T-helper 22 cell (primary cell): ENCODE measurements at places on chromosomes 5 and 9.
A peak's percentile ranks its signal among the peaks of the same experiment; 100 is the strongest.

DNA sequence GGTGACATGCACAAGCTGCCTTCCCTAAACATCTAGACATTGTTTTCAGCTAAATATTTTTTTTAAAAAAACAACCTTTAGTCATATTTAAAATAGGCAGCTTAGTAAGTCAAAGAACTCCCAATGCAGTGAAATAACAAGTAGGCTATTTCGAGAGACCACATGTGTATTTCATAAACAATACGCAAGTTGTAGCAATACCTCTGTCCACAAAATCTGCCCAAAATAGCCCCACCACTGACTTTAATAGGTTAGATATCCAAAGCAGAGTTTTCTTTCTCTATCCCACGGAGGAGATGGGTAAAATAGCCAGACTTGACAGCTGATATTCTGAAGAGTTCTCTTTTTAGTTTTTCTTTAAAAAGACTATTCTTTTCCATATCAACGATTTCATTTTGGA, 1.2 kb downstream of the SLC24A2 start:
- DNase-seq, result no peak

GRCh38 chr5:147093138-147093537, 141.7 kb upstream of the STK32A start:
- no peak for DNase-seq

DNA sequence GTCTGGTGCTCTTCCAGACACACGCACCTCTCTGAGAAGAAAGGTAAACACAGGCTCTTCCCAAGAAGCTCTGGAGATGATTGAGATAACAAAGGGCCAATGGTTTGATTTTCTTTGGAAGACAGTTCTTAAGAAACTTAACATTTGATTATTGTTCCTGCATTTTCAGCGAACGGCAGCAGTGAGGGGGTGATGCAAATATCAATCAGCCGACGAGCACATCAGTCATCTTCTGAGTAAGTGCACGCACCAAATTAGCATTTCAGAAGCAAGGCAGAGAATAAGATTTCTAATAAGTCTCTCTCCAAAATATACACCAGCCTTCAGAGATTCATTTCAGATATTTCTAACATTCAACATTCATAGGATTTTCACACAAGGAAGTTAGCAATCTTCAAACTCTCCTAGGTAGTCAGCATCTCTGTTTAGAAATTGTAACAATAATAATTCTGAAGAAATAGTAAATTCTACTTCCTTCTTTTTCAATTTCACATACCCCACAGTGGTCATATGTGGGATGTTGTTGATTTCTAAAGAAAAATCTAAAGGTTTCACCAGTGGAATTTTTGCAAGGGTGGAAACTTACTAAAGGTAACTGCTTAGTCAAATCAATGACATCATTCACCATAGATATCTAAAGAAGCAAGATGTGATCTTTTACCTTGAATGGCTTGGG, 250.3 kb downstream of the SEC61B start:
- DNase-seq, result no peak

GRCh38 chr5:130995254-130995515, 169.9 kb downstream of the HINT1 start:
- DNase-seq, result no peak

- DNase-seq, result no peak
Observed at GRCh38 chr9:84325347-84325973, 15.1 kb downstream of the SLC28A3 start.

DNA sequence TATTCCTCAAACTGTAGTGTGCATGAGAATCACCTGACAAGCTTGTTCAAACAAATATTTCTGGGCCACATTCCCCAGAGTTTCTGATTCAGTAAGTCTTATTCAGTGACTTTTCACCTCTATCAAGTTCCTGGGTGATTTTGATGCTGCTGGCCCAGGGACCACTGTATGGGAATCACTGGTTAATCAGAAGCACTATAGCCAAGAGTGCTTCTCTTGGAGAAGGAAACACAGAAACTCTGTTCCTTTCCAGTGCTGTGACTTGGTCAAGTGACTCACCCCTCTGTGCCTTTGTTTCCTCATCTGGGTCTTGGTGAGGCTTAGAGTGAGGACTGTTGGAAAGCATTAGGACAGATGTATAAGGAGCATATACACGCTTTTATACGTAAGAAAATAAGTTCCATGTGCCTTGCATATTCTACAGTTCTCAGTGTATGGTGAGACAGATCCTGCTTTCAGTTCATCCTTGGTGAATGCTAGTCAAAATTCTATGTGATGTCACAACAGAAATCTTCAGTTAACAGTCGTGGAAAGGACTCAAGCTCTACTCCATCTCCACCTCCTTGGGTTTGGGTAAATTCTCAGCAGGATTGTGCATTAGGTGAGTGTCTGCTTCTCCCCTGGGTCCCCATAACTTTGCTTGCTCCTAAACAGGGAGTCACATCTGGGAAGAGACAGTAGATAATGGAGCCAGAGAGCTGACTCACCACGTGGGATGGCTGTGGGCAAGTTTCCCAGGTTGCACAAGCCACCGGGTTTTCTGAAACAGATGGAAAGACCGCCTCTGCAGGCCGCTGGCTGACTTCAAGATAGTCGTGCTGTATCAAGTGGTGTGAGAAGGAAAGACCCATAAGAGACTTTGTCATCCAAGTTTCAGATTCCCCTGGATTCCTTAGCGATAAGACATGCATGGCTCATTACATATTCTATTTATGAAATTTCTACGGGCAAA, 117.0 kb downstream of the NXNL2 start:
- DNase-seq, result no peak

DNA sequence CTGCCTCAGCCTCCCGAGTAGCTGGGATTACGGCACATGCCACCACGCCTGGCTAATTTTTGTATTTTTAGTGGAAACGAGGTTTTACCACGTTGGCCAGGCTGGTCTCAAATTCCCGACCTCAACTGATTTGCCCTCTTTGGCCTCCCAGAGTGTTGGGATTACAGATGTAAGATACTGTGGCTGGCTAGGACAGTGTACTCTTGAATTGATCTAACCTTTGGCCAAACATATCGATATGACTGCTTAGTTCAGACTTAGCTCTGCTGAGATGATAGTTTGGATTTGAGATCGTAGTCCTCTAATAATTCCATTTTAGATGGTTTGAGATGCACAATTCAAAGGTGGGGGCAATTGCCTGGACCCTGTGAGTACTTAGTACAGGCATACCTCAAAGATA, 15.2 kb downstream of the TXNDC15 start:
- no peak for DNase-seq

DNA sequence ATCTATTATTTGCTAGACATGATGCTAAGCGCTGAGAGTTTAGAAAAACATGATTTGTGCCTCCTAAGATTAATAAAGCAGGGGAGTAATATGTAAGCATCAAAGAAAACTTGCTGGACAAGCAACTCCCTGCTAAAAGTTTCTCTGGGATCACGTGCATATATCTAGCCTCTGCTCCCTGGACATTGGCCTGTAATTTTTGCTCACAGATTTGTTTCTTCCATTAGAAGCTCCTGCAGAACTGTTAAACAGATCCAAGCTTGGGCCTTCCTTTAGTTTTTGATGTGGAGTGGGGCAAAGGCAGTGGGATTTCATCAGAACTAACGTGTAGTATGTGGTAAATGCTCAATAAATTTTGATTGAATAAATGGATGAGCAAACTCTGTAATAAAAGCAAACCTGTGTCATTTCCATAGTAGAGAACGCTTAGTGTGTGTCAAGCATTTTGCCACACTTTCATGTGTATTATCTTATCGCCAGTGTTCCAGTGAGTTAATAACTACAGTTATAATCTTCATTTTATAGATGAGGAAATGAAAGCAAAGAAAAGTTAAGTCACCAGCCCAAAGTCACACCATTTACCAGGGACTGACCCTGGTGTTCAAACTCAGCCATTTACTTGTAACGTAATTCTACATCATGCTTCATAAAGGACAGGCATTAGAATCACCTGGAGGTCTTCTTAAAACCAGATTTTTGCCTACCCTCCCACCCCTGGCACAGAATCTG, 100.3 kb downstream of the PCSK5 start:
- no peak for DNase-seq

- no peak for DNase-seq
Observed at GRCh38 chr5:3258050-3258449, 337.6 kb upstream of the IRX1 start.

DNA sequence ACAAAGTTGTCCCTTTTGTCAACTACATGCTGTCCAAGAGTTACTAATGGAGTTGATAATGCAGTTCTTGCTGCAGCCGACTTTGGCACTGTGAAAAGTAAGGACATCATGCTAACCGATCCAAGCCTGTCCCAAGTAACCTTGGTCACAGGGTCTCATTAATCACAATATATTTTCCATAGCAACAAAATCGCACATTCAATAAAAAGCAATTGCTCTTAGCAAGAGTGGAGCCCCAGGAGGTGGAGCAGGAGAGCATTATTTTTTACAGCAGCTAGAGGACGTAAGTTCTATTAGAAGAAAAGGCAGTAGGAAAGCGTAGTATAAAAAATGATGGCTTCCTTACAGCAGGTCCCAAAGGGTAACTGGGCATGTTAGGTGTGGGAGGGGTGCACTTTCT, 570.3 kb downstream of the EBF1 start:
- no peak for DNase-seq

- no peak for DNase-seq
Observed at GRCh38 chr5:61329550-61330128, 2.4 kb upstream of the ZSWIM6 start.

DNA sequence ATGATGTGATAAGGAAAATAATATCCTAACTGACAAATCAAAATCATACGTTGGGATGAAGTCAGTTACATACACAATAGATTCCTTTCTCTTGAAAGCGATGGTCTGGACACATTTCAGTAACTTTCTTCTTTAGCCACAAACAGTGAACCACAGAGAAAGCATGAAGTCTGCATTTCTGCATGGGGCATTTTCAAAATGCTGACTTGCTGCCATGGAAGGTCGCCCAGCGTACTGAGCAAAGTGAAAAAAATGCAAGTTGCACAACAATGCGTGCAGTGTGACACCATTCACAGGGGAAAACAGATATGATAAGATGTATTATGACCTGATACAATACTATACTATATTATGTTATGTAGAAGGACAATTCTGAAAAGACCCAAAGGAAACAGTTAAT, 146.3 kb downstream of the SNX18 start:
- no peak for DNase-seq

- DNase-seq, result no peak
Observed at GRCh38 chr5:123178683-123179082, 89.6 kb downstream of the PRDM6 start.

DNA sequence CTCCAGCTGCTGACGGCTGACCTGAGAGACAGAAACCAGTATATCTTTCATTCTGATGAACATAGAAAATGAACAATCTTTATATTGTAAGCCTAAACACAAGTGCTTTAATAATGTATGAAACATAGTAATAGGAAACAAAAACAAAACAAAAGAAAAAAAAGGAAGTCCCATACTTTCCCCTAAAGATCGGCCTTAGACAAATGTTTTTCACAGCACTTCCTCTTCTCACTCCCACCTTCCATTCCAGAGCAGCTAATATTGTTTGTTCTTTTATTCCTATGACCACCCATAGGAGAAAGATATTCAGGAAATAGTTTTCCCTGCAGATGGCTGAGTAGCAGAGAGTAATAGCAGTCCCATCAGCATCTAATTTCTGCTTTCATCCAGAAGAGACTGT, 194.4 kb upstream of the SLC27A6 start:
- no peak for DNase-seq

DNA sequence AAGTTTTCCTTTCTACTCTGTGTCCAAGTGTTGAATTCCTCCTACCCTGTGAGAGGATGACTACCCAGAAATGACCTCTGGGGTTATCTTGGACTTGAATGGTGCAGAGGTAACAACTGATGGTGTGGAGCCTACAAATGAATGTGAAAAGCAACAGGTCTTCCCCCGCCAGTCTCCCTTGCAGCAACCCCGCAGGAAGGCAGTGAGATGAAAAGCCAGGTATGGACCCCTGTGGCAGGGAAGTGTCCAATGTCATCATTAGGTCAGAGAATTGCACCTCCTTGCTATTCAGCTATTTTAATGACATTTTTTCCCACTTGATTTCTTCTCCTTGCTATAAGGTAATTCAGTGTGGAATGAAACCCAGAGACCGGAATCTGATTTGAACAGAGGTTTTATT, 58.5 kb downstream of the MAT2B start:
- no peak for DNase-seq

- DNase-seq, result no peak
Observed at GRCh38 chr5:181121675-181122561, 9.1 kb downstream of the OR2V1 start.

GRCh38 chr5:158812408-158812807, 287.3 kb downstream of the EBF1 start:
- no peak for DNase-seq

GRCh38 chr5:149581931-149582768, 852 bp downstream of the ARHGEF37 start:
- no peak for DNase-seq

- no peak for DNase-seq
Observed at GRCh38 chr9:19239955-19240354, 9.5 kb downstream of the DENND4C start.

GRCh38 chr5:75049456-75050351, 2.7 kb downstream of the GCNT4 start:
- DNase-seq, result peak; percentile 33

DNA sequence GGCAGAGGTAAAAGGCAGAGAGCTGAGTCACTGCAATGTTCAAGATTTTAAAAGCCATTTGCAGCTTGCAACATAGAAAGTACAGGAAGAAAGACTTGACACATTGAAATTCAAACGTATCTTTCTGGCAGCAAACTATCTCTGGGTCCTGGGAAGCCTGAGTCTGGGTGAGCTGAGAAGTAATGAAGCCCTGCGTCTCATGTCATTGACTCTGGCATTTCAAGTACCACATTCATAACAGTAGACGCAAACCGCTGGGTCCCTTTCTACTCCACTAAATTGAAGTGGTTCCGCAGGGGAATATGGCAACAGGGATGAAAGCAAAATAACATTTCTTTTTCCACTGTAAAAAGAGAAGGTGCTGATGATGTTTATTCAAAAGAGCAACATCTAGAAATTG, 694.3 kb downstream of the BRINP1 start:
- no peak for DNase-seq

DNA sequence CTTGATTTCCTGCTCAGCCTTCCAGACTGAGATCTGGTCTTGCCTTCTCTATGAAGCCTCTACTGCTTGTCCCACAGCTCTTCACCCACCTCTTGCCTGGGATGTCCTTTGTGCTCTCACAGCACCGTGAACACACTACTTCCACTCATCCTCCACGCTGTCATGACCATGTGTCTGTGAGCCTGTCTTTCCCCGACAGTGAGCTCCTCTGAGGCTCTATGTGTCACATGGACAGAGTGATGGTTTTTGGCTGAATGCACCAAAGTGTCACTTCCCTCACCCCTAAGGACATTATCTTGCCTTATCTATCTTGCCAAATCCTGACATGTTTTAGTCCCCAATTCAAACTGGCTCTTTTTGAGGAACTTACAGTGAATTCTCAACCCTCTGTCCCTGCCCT, 11.3 kb downstream of the PHYKPL start:
- DNase-seq, result no peak

DNA sequence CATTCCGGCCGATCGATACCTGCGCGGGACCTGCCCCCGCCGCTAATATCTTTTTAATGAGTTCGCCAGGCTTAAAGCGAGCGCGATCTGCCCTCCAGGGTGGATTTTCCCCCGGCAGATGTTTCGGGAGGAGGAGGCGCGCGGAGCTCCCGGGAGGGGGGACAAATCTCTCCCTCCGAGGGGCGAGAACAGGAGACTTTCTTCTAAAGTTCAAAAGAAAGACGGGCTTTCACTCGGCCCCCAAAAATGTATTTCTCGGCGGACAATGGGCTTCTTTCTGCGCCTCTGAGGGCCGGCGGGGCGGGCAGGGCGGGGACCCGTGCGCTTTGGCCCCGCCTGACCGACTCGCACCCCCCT, 4.1 kb upstream of the PRDM12 start:
- DNase-seq, result no peak

- no peak for DNase-seq
Observed at GRCh38 chr9:116447934-116448333, 239.2 kb upstream of the TRIM32 start.

GRCh38 chr5:35183556-35183955, 46.7 kb downstream of the PRLR start:
- DNase-seq, result no peak
